ENCODE measurements at places on chromosomes 3 and 15.
A peak's percentile ranks its signal among the peaks of the same experiment; 100 is the strongest.

DNA sequence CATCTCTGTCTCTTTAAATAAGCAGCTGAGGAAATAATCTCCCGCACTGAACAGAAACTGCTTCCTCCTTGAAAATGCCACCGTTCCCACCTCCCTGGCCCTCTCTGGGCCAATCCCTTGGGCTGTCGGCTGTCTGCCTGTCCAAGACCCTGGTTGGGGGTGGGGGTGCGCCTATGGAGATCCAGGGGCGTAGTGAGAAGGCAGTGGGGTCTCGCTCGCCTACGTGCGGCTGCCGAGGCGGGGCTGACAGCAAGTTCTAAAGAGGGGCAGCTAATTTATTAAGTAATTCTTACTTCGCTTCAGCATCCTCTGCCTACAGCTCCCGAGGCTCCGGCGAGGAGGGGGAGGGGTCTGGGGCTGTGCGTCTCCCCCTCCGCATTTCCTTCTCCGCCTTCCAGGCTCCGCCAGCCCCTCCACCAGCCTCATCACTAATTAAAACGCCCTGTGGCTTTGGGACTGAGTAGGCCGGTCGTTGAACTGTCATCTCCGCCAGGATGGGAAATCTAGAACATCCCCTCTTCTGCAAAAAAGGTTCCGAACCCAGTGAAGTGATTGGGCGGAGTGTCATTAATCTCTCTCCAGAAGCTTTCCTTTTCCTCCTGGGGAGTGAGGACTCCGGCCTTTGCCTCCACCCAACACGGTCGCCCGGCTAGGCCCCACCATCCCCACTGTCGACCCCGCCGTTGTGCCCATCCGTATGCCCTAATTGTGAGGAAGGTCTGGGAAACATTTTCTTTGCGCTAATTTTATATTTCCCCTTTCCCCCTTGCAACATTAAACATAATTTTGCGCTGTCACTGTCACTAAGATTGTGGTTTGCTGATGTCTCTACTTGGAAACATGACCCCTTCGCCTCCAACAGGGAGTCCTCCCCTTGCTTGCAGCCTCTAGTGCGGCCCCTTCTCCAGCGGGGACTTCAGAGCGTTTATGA is 16.9 kb downstream of the NR2F2 start:
- no peak for DNase-seq

GRCh38 chr3:188071636-188072035 is 82.3 kb upstream of the LPP start:
- DNase-seq, result no peak

DNA sequence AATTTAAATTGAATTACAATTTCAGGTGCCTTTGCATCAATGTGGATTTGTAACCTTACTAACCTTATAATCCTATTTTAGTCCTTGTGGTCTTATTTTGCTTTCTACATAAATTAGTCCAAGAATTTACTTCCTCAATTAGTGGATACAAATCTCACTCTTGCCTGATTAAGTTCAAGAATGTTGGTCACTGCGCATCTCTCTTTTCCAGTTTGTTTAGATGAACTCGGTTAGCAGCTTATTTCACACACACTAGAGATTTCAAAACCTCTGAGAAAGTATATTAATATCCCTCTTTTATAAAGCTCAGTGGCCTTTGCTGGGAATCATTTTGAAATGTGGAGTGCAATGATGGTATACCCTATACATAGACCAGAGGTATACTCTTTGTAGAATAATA is 243.4 kb downstream of the DTWD1 start:
- no peak for DNase-seq

- no peak for DNase-seq
Measured at GRCh38 chr15:28023933-28024888, 74.9 kb downstream of the OCA2 start.

DNA sequence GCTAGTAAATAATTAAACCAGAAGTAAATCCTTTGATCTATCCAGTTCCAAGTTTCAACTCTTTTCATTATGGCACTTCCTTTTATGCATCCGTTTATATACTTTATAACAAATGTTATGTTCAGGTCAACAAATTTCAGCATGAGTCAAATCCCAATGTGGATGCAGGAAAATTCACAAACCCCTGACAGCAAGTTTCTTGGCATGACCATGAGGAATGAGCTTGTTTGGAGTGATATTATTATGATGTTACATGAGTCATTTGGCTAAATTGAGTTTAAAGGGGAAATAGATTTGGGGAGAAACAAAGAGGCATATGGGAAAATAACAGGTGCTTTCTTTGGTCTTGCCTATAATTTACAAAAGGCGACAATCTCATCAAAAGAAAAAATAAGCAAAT is 32.1 kb upstream of the KCNMB2 start:
- DNase-seq, result no peak

DNA sequence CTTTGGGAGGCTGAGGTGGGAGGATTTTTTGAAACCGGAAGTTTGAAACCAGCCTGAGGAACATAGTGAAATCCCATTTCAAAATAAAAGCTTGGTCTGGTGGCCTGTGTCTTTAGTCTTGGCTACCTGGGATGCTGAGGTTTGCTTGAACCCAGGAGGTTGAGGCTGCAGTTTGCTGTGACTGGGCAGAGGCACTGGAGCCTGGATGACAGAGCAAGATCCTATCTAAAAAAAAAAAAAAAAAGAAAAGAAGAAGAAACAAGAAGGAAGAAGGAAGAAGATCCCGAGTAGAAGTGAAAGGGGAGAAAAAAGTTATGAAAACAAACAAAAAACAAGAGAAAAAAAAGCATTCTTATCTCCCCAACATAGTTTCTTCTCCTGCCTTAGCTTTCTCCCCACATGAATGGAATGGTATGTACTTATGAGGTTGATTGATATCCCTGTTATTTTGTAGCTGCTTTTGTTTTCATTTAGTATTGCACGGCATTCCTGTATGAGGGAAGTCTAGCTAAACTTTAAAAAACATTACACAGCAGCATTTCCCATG is 42.4 kb downstream of the TMEM40 start:
- no peak for DNase-seq

DNA sequence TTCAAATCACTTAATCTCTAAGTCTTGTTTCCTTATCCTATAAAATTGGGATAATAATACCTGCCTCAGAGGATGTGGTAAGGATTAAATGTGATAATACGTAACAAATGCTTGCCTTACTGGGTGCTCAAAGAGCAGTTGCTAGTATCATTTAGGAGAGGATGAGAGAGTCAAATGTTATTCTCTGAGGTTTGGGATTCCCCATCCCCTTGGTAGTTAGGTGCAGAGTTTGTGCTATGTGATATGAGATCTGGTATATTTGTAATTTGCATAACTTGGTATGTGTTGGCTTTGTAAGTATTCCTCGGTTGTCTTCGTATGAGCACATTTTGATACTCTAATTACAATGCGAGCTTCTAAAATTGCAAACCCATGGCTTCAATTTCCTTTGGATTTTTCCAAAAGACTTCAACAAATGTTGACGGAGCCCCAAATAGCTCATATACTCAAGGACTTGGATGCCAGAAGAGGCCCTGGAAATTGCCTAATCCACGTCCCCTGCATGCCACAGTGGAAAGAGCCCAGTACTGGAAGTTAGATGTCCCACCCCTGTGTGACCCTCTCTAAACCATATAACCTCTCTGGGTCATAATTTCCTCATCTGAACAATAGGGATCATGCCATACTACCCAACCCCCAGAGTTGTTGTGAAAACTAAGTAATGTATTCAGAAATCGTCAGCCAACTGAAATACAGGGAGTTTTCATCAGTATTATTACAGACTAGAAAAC is 85.0 kb downstream of the FBN1 start:
- DNase-seq, result no peak

DNA sequence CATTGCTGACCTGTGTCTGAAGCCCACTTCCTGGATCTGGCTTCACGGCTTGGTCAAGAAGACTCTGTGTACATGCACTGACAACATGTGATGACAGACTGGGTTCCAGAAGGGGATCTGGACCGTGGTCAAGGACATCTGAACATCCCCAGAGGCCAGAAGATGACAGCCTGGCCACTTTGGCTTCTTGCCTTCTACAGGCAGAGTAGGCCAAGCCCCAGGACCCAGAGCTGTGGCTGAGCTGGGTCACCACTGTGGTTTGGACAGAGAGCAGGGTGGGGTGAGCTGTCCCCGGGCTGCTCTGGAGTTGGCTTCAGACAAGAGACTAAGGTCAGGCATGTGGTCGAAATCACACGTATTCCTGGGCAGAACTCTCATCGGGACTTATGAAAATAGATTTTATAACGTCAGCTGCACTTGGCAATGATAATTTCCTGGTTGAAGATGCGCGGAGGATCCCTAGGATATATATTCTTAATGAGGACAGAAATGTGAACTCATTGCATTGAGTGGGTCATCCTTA is 114.1 kb upstream of the FRMD4B start:
- no peak for DNase-seq

DNA sequence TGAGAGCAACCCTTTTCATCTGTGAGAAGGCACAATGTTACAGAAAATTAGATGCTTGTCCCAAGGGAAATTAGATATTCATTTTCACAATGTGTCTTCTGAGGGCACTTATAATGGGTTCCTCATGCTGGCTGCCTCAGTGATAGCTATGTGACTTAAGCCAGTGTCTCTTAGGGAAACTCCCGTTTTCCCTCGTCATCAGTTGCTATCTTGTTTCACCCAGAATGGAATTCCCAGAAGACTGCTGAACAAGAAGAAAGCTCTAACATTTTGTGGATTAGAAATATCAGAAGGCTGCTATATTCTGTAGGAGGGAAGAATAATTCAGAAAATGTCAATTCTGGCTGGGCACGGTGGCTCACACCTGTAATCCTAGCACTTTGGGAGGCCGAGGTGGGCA is 67.9 kb upstream of the WDR72 start:
- no peak for DNase-seq

GRCh38 chr15:85282504-85283115 is 97.8 kb upstream of the AKAP13 start:
- no peak for DNase-seq

GRCh38 chr3:126620738-126621137 is 34.2 kb downstream of the TXNRD3 start:
- DNase-seq, result no peak

DNA sequence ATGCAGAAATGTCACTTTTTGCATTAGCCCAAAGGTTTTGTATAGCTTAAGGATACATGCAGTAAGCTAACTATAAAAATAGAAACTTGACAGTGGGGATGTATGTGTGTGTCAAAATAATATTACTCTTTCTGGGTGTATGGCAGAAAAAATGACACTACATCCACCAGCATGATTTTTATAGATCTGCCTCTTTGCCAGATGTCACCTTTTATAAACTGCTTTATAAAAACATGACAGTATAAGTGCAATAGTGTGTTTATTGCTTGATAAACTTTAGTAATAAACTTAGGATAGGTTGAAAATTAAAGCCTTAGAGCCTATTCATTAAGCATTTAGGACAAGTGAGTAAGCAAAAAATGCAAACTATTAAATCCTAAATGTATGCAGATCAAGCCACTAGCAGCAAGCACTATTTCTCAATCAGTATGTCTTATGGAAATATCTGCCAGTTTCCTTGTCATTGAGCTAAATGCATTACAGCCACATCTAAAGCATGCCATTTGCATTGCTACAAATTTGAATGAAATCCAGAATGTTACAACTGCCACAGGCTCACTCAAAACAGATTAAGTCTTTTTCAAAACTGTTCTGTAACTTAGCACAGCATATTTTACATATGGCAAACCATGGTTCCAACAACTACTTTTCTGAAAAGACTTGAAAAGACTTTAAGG is 935.0 kb downstream of the FHIT start:
- no peak for DNase-seq

DNA sequence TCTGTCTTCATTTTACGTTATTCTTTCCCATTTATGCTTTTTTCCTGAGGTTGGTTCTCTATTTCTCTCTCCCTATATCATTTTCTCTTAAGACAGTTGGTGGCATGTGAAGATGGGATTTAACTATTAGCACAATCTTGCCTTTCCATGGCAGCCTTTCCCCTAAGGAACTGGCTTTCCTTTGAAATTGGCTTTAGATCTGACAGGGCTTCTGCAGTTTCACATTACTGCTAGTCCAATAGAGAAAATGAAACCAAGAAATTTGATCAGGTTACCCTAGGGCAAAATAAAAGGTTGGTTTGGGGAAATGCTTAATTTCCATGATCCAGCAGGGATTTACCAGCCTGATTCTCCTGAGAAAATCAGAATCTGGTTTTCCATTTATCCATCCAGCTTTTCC is 22.7 kb upstream of the CHL1 start:
- DNase-seq, result no peak

GRCh38 chr15:44130778-44131177 is 64.3 kb downstream of the FRMD5 start:
- no peak for DNase-seq

GRCh38 chr3:133093366-133093765 is 55.2 kb downstream of the TMEM108 start:
- DNase-seq, result no peak

- no peak for DNase-seq
Measured at GRCh38 chr3:195097331-195098255, 173.4 kb downstream of the XXYLT1 start.

- DNase-seq, result no peak
Measured at GRCh38 chr3:107416886-107417285, 39.6 kb downstream of the CCDC54 start.

- DNase-seq, result no peak
Measured at GRCh38 chr3:46681387-46681786, 12.1 kb downstream of the ALS2CL start.

GRCh38 chr3:126900859-126901540 is 81.9 kb upstream of the PLXNA1 start:
- no peak for DNase-seq

- no peak for DNase-seq
Measured at GRCh38 chr3:57752307-57752706, 3.8 kb upstream of the SLMAP start.

GRCh38 chr15:39651881-39652280 is 71.0 kb downstream of the THBS1 start:
- DNase-seq, result no peak

GRCh38 chr3:8470801-8471200 is 30.8 kb upstream of the LMCD1 start:
- DNase-seq, result no peak

- DNase-seq, result no peak
Measured at GRCh38 chr3:51949121-51949520, 6.1 kb upstream of the GPR62 start.

DNA sequence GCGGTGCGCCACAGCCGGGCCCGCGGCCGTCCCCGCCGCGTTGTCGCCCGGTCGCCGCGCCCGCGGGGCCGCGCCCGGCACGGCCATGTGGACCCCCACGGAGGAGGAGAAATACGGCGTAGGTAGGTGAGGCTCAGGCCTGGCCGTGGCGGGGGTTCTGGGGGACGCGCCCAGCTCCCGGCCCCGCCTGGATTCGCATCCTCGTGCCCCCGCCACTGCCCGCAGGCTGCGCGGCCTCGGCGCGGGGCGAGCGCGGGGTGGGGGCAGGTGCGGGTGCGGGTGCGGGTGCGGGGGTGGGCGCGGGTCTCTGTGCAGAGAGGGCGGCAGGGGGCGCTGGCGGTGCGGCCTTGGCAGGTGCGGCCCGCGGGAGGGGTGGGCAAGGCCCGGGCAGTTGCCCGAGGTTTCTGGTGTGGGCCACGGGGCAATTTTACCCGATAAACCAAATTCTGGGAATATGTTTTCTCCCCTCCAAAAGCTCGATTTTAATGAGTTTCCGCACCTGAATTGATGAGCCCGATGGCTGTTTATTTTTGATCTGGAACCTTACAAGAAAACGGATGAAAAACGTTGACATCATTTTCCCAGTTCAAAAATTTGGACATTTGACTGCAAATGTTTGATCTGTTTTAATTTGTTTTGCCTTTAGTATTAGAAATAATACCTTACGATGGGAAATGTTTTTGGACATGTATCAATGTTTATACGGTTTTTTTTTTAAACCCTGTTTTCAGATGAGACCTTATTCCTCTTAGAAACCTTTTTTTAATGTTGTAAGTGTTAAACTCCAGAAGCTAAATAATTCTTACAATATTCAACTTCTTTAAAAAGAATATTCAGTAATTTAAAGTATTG is 678 bp downstream of the DOCK3 start:
- peak; percentile 67 for DNase-seq

GRCh38 chr15:77063249-77063648 is 7.7 kb downstream of the TSPAN3 start:
- no peak for DNase-seq

All from activated CD4-positive, alpha-beta T cell treated with anti-CD3 and anti-CD28 coated beads, Interleukin-10, Interleukin-2, amounts not matched to agents 100 ng/mL and 50 ng/mL, durations not matched to agents 16 hours and 8 hours (primary cell).